ENCODE measurements at places on chromosomes 4 and X. TPM values are rescaled to one million over a fixed set of nuclear protein-coding genes. Genes with fewer than 3 reads are reported as not detected.

DNA sequence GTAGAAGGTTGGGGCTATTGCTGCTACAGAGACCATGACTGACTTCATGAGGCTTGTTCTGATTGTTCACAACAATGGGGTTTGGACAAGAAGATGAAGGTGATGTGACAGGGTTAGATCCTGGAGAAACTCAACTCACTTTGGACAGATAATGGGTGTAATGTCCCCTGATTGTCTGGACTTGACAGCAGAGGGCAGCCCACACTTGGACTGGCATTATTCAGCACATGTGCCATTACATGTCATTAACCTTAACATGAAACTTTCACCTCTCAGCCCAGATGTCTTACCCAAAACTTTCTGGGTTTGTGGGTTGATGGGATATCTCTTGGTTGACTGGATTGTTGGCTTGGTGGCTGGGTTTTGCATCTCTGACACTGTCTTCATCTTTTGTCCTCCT is 101.5 kb downstream of the MXRA5 start:
- no peak for DNase-seq

DNA sequence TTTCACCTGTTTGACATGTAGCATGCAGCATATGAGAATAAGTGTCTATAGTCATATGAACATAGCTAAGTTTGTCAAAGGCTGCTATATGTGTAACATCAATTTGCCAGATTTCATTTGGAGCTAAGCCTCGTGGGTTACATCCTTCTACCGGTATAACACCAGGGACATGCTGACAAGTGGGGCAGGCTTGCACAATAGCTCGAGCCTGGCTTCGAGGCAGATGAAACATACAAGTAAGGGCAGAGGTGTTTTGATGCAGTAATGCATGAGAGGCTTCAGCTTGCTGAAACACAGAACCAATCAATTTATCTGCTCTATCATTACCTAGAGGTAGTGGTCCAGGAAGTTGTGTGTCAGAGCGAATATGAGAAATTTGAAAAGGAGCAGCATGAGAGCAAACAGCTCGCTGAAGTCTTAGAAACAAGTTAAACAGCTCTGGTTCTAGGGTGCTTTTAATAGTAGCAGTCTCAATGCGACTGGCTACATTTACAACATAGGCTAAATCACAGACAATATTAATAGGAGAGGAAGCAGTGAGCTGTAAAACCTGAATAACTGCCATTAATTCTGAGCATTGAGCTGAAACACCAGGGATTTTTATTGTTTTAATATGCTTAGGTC is 14.9 kb upstream of the UGDH start:
- DNase-seq, result no peak

GRCh38 chrX:30679369-30679768 is 26.1 kb downstream of the GK start:
- DNase-seq, result no peak

The KIT gene
- total RNA-seq, result not detected

The P2RY4 gene
- not detected for total RNA-seq

All from SJSA1 (cell line).